Adipocyte (in vitro differentiated cells): ENCODE measurements at places on chromosomes 1 and 21.

GRCh38 chr21:42299324-42300044 lies 15.7 kb downstream of the TFF3 start:
- no peak for DNase-seq

DNA sequence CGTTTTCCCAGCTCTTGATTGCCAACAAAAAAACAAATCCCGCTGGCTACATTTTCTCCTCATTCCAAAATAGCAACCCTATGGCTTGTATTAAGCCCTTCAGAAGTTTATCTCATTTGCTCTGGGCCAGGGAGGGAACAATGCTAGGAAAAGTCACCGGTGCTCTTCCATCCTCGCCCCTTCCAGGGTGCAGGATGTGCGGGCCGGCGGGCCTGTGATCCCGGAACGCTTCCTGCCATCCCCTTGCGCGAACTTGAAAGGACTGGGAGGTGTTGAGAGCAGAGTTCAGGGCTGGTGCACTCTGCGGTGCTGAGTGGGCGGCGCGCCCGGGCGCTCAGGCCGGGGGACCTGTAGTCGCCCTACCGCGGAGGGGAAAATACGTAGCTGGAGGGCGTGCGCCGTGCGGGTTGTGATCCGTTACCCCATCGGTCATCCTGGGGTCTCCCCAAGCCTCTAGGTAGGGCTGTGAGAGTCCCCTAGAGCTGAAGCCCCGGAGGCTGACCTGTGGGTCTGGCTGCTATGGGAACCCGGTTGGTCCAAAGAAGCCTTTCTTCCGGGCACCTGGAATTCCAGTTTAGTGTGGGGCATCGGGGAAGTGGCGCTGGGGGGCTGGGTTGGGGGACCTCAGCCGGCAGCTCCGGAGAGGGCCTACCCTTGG lies 13.1 kb downstream of the NR5A2 start:
- peak; percentile 14 for DNase-seq

DNA sequence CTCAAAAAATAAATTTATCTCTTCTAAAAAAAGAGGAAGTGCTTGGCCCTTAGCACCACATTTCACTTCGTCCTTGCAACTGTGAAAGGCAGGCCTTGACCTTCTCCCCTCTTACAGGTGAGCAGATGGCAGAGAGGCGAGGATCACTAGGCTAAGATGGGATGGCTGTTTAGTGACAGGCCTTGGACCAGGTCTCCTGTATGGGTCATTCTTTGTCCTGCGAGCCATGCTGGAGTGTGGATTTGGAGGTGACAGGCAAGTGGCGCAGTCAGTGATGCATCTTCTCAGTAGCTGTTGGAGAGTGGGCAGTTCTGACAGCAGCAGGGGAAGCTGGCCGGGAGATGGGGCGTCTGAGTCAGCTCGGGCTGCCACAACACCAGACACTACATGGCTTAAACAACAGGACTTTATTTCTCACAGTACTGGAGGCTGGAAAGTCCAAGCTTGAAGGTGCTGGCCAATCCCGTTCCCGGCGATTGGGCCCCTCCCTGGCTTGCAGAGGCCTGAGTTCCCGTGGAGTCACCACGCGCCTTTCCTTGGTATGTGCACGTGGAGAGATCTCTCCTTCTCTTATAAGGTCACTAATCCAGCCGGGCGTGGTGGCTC lies 16.5 kb downstream of the SLC27A3 start:
- peak; percentile 10 for DNase-seq

- DNase-seq: no peak
These were observed 48.6 kb downstream of the MDM4 start for GRCh38 chr1:204564835-204565234.

- DNase-seq: peak; percentile 10
These were observed 12.1 kb upstream of the DEGS1 start for GRCh38 chr1:224170748-224171478.

DNA sequence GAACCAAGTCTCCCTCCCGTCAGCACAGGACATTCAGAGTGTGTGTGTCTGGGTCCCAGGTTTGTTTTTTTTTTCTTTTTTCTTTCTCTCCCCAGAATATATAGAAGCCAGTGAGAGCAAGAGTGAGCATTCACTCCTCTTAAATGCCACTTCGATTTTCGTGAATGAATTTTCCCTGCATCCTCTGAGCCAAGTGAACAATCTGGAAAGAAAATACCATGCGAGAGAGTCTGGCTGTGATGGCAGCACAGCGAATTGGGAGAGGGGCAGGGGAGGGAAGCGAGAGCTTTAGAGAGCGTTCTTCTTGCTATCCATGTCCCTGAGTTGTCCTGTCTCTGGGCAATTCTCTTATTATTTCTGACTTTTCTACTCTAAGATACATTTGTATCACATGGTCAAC lies 76.0 kb upstream of the RAB3GAP2 start:
- no peak for DNase-seq

GRCh38 chr1:44619261-44619900 lies 54.9 kb downstream of the TMEM53 start:
- DNase-seq: peak; percentile 87

DNA sequence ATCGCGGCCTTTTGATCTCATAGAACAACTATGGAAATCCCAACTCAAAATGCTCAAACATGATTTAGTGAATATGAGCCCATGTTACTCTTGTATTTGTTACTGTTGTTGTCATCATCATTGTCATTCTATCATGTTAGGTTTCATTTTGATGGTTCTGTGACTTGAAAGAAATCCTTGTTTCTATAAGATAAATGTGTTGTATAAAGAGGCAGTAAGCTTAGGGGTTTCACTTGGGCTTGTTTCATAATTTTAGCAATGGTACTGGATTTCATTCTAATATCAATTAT lies 15.3 kb upstream of the GBP5 start:
- DNase-seq: no peak
